ENCODE measurements at places on chromosomes 1 and 21.

GRCh38 chr1:31804098-31804497 lies 11.7 kb downstream of the SPOCD1 start:
- no peak for DNase-seq

DNA sequence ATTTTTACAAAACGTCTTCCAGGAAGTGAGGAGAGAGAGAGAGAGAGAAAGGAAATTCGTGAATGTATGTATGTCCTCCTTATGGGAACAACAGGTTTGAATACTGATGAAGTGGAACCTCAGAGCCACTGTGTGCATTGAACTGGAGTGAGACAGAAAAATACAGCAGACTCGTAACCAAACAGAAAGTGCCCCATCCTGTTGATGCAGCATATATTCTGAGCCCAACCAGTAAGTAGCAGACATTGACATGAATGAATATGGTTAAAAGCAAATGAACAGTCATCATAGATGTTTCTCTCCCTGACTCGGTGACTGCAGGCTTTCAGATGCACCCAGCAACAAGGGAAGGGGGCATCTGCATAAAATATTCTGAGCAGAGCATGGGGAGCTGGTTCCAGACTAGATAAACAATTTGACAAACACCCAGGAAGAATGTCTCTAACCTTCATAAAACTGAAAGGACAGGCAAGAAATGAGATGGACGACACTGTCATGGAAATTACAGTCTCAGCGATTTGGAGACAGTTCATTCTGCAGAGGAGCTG lies 471.0 kb upstream of the PBX1 start:
- no peak for DNase-seq

DNA sequence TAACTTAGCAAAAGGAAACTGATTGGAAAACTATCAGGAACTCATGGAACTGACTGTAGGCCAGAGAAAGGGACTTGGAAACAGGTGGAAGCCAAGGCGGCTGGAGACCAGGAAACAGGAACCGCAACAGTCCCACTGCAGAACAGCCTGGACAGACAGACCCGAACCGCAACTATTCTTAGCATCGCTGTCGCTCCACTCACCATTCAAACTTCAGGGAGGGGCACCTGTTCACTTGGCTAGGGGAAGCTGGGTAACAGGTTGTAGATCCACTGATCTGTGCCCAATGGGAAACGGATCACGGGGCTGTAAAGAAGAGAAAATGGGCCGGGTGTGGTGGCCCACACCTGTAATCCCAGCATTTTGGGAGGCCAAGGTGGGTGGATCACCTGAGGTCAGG lies 61.9 kb downstream of the CLSTN1 start:
- DNase-seq, result no peak

DNA sequence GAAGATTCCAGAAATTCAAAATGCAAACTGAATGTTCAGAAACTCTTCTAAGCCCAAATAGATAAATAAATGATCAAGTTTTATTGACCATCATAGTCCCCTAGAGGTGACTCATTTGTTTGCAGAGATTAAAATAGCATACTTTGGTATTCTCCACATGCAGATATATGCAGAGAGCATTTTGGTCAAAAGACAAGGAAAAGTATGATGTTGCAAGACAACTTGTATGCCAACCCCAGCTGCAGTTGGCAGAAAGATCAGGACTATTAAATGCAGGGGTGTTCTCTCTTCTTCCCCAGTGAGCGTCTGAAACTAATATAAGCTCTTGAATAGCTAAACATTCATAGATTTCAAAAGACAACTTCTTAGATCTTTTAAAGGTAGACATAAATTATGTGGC lies 404.9 kb downstream of the LTN1 start:
- no peak for DNase-seq

GRCh38 chr1:20753589-20753988 lies 21.1 kb upstream of the SH2D5 start:
- DNase-seq, result no peak

DNA sequence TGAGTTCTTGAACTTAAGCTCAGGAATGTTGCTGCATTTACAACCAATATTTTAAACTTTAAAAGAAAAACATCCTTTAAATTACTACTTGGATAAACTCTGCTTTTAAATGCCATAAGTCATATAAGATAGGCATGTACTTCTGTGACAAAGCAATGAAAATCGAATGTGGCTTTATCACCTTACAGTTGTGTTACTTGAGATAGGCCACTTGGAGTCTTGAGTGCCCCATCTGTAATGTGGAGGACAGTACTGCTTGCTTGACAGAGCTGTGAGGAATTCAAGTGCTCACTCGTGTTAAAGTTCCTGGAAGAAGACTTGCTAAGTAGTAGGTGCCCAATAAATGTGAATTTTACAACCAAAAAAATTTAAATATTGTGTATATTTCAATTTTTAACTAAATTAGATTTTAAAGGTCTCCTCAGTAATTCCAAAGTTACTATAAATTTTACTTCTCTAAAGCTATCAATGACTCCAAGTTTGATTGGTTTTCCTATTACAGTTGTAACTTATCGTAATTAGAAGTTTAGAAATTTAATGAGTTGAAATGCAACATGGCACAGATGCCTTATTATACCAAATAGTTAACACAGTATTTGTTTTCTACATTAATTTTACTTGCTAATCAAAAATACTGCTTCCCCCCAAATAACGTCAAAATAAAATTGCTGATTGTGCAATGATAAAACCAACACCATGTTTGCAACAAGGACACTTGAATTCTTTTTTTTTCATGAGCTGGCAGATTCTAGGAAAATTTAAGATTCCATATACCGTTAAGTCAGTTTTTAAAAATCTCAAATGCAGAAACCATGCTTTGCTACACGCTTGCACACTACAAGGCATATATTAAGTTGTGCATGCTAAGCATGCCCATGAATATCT lies 21.8 kb downstream of the PSMB2 start:
- no peak for DNase-seq

Data from stimulated activated CD8-positive, alpha-beta memory T cell treated with anti-CD3 and anti-CD28 coated beads, Interleukin-4, amount 100 ng/mL, for 24 hours (primary cell).